ENCODE measurements at places on chromosomes 13 and 19.
A peak's percentile ranks its signal among the peaks of the same experiment; 100 is the strongest.

GRCh38 chr13:26112843-26113242 is 61.0 kb upstream of the SHISA2 start:
- DNase-seq = no peak

DNA sequence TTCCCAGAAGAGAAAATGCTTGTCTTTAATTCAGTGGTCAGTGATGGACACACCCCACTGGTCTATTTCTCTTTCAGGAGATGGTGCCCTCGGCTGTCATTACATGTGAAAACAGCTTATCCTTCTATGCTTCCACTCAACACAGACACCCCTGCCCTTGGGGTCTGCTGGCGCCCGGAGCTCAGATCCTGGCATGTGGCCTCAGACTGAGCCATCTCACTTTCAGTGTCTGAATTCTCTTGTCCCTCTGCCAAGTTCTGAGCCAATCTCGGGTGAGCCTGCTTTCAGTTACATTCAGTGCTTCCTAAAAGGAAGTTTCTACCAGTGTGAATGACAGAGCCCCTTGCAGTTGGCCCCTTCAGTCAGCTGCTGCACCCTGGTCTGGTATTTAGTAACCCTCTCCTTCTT is 293.6 kb downstream of the DNAJC15 start:
- DNase-seq = no peak

- DNase-seq = no peak
Measured at GRCh38 chr19:47419030-47419783, at the start of gene MEIS3. Gene MEIS3, minus strand, starts transcription at chr19:47419527. Its CDS starts 446 bp downstream, at chr19:47419081.

GRCh38 chr13:43573802-43574514 is 212.8 kb downstream of the ENOX1 start:
- DNase-seq = no peak

GRCh38 chr13:65803530-65804392 is 1426.4 kb downstream of the PCDH9 start:
- no peak for DNase-seq

GRCh38 chr13:95035311-95036109 is 265.7 kb downstream of the ABCC4 start:
- DNase-seq = no peak

- peak; percentile 31 for DNase-seq
Measured at GRCh38 chr13:80276371-80277289, 64.3 kb downstream of the SPRY2 start.

DNA sequence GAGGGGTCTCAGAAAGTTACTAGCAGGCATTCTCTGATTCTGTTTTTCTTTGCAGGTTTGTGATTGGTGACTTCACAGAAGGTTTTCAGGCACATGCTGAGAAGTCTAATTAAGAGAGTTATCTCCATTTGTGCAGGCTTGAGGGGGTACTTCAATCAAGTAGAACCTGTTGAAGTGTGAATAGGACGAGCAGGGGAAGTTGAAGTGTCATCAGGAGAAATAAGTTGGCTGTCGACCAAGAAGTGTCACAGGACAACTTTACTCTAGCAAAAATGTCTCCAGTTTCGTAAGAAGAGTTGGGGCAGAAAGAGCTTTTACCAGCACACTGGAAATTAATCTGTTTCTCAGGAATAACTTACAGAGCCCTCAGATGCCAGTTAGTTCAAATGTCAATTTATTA is 576.5 kb upstream of the SLITRK5 start:
- no peak for DNase-seq

- DNase-seq = peak; percentile 77
Measured at GRCh38 chr13:39835253-39835652, 179.8 kb downstream of the COG6 start.

DNA sequence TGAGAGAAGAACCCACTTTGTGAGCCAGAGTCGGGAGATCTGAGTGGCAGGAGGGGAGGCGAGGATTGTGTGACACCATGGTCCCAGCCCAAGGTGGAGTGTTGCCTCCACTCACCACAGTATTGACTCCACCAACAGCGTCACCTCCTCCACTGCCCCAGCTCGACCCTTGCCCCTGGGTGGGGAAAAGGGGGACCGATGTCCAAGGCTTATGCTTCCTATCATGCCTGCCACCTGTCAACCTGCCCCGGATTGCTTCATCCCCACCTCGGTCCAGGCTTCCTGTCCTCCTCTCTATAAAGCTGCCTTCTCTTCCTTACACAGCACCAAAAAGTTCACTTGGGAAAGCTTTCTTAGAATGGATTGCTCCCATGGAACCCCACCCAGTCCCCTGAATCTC is 7.4 kb downstream of the DMKN start:
- DNase-seq = no peak

GRCh38 chr13:109254274-109254673 is 532.1 kb downstream of the IRS2 start:
- DNase-seq = peak; percentile 57

DNA sequence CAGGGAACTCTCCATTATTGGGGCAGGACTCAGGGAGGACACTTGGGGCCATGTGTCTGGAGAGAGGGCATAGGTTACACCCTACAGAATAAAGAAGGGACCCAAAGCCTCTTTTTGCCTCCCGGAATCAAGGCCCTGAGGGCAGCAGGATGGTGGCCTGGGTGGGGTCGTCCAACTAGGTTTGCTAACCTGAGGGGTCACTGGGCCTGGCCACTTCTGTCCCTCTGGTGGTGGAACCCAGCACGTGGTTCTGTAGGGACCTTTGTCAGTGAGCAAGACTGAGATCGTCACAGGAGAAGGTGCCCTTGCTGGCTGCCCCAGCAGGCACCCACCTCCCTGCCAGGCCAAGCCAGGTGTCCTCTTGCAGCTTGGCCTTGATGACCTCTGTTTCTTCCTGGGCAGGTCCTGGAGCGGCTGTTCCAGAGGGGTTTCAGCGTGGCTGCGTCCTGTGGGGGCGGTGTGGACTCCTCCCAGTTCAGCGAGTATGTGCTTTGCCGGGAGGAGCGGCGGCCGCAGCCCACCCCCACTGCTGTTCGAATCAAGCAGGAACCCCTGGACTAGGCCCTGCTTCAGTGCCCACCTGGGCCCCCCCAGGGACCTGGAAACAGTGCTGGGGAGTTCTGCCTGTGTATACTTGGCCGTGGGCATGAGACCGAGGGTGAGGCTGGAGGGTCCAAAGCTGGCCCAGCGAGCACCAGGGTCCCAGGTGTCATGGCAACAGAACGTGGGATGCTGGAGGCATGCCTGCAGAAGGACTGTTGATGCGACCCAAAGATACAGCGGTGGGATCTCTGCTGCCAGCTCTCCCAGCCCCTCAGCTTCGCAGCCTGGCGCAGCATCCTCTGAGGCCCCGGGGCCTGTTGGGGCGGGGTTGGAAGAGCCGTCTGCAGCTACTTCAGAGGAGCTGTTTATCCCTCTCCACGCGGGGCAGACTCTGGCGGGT is 16.0 kb downstream of the KCTD15 start:
- no peak for DNase-seq

DNA sequence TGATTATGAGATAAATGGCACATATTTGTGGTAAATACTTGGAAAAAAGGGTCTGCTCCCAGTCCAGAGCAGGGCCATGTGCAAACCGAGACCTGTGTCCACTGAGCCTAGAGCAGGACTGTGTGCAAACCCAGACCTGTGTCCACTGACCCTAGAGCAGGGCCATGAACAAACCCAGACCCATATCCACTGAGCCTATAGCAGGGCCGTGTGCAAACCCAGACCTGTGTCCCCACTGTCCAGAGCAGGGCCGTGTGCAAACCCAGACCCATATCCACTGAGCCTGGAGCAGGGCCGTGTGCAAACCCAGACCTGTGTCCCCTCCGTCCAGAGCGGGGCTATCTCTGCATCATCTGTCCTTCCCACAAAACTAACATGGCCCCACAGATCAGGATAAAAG is 136.0 kb downstream of the ATP11A start:
- no peak for DNase-seq

GRCh38 chr19:39082745-39083598 is 1.2 kb upstream of the ACP7 start:
- no peak for DNase-seq

- no peak for DNase-seq
Measured at GRCh38 chr13:99572921-99573320, 71.6 kb downstream of the TM9SF2 start.

DNA sequence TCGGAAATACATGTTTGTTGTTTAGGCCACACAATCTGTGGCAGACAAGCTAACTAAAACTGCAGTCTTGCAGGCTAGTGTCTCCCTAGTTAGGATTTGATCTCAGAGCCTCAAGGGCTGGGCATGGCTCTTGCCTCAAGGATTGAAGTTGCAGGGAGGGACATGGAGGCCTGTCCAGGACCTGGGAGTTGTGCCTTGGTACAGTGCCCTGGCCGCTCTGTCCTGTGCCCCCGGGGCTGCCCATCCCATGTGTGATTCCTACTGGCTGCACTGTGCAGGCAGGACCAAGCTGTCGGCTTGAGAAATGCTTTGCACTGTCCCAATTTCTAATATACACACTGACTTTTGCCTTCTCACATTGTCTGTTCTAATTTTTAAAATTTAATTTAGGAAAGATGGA is 7.5 kb upstream of the ZNF256 start:
- no peak for DNase-seq

DNA sequence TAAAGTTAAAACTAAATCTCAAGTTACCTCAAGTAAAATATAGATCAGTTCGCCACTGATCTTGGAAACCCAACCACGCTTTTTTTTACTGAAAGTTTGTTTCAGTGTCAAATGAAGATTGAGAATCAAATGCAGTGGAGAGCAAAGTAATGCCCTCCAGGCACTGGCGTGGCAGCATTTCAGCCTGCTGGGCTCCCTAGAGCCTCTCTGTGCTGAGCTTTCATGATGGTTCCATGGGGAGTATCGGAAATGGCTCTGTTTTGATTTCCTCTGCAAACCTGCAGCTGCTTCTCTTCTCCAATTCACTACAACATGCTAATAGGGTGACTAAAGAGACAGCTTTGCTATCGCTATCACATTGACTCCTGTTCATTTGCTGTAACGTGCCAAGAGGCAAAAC is 141.6 kb downstream of the FGF14 start:
- DNase-seq = no peak

DNA sequence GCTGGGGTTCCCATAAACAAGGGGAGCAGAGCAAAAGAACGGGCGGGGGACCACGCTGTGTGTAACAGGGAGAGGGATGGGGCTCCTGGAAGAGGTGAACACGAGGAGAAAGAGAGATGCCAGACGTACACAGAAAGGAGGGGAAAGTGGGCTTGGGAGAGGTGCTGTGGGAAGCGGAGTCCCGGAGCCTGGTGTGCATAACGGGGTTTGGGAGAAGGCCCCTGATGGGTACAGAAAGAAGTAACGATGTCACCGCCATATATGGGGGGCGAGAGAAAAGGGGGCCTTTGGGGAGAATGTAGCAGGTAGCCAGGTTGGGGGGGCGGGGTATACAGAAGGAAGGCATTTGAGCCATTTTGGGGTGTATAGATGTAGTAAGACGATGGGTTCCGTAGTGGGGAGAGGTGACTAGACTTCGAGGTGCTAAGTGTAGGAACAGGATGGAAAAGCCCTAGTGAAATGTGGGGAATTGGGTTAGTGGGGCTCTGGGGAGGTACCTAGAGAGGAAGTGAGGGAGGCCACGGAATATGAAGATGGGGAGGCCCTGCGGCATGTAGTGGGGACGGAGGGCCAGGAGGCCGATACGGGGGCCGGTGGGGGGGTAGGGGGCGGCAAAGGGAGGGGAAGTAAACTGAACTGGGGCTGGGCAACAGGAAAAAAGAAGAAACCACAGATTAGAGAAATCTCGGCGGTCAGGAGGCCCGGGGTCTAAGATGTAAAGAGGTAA is 787 bp downstream of the ZNF580 start:
- no peak for DNase-seq

GRCh38 chr19:39106194-39106593 is 19.4 kb upstream of the PAK4 start:
- no peak for DNase-seq

DNA sequence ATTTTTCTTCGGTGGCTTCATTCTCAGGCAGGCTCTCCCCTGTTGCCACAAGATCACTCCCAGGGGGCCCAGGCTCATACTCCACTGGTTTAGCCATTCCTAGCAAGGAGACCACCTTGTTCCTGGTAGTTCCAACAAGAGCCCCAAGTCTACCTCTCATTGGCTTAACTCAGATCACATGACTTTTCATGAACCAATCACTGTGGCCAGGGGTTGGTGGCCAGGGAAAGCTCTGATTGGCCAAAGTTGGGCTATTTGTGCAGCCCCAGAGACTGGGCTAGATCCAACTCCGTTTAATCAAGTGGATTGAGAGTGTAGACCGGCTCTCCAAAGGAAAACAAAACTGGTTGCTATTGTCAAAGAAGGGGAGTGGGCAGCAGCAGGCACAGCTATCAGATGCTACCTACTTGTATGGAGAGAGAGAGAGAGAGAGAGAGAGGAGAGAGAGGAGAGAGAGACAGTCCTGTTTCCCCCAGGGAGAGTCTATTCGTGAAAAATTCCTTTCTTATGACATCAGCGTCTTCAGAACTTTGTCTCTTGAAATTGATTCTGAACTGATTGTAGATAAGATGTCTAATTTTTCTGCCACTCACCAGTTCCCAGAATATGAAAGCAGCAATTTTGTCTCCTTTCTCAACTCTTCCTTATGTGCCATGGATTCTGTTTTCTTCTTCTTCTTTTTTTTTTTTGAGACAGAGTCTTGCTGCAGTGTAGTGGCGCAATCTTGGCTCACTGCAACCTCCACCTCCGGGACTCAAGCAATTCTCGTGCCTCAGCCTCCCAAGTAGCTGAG is 5.9 kb downstream of the CEACAM19 start:
- peak; percentile 56 for DNase-seq

DNA sequence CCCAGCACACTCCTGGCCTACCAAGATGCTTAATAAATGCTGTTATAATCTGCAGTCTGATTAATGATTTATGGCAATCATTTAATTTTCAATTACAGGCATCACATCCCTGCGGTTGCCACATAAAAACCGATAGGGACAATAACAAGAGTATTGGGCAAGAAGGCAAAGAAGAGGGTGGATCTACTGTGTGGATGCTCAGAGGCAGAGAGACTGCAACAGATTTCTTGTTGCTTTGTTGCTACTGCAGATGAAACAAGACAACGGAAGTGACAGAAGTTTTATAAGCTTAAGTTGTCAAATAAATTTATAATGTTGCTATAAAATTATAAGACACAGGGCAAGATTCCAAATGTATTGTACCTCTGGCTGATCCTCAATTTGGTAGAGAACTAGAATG is 154.8 kb downstream of the ABCC4 start:
- DNase-seq = no peak

- DNase-seq = no peak
Measured at GRCh38 chr19:42498169-42498757, 30.0 kb downstream of the CEACAM1 start.

DNA sequence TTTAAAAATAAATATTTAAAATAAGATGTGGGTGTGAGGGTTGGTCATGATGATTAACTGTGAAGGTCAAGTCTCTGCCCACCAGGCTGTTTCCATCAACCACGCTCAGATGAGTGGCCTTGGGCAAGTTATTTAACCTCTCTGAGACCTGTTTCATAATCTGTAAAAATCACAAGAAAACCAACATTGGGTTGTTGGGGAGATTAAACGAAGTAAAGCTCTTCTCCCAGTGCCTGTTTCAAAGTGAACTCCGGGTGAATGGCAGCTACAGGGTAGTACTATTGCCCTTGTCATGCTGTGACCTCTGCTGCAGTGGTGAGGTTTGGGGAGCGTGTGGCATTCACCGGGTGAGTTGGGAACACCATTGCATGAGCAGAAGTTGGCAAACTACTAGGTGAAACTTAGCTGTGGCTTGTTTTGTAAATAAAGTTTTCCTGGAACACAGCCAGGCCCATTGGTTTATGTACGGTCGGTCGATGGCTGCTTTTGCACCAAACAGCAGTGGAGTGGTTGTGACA is 153.2 kb downstream of the USP12 start:
- DNase-seq = no peak

All from PC-9 (cell line).